ENCODE measurements at places on chromosomes 5 and 9.

DNA sequence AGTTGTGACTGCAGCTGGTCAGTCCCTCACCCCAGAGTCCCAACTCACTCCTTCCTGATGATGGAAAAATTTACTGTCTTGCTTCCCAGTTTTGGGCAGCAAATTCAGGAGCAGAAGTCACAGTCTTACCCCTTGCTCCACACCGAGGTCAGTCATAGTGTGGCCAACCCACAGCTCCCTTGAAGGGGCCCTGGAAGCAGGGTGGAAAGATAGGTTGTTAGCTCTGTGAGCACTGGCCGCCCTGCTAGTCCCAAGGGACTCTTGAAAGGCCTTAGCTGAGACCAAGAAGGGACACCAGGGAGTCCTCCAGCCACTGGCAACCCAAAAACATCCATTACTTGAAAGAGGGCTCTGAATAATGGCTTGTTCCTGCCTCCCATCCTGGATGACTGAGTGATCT lies 40.0 kb downstream of the GSN start:
- DNase-seq = no peak

DNA sequence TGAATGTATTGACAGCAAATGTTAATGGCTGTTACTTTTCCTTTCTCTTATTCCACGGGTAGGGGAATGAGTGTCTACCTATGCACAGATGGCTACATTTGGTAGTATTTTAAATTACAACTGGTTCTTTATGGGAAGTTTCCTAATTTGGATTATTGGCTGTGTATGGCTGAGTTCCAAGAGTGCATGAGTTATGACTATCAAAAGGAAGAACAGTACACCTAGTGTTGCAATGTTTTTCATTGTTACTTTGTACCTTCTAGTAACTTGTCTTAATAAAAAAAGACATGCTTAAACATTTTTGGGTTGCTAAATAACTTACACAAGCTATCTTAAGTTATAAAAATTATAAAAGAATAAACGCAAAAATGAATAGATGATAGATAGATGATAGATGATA lies 35.8 kb upstream of the MAMDC2 start:
- DNase-seq = no peak

GRCh38 chr5:173291722-173292658 lies 36.2 kb downstream of the STC2 start:
- DNase-seq = no peak

DNA sequence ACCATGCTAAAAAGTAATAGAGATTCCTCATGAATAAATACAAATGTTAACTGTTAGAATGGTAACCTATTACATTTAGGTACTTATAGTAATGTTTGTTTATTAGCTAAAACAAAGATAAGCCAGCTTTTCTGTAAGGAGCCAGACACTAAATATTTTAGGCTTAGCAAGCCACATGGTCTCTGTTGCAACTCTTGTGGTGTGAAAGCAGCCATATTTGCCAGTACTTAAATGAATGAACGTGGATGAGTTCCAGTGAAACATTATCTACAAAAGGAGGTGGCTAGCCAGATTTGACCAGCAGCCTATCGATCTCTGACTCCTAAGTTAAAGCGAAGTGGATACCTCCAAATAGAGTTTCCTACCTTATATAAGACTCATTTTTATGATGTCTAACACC lies 331.6 kb downstream of the CDH12 start:
- no peak for DNase-seq

DNA sequence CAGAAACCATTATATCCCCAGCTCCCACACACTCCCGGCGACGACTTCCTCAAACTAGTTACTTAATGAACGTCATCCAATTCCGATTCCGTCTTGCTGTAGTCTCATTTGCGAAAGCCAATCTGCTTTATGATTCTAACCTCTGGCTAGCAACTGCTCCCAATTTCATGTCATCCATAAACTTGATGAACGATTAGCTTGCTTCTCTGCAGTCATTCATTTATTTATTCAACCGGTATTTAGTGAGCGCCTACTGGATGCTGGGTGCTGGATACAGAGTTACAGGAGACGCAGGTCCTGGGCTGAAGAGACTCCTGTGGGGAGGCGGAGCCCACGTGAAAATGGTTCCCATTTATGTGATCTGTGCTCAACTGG lies 46.2 kb downstream of the TSPAN17 start:
- DNase-seq = no peak

GRCh38 chr5:158198636-158199035 lies 339.7 kb upstream of the CLINT1 start:
- DNase-seq = no peak

- no peak for DNase-seq
These were observed 339.5 kb downstream of the BNC2 start for GRCh38 chr9:16530669-16531642.

DNA sequence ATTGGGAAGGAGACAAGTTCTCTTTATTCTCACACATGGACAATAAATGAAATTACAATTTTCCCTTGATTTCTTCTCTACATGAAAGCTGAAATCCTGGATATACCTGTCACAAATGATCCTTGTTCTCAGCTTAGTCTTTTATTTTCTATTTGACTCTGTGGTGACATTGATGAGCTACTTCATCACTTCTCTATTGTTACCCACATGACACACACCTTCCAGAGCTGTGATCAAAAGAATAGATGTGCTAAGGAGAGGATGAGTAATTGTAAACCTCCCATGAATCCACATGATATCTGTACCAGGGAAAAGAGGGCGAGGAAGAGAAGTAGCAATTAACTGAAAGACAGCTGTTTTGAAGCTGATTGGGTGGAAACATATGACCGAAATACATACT lies 102.0 kb downstream of the CAVIN4 start:
- DNase-seq = no peak

GRCh38 chr5:93886098-93886806 lies 144.9 kb upstream of the POU5F2 start:
- DNase-seq = no peak

GRCh38 chr5:6243706-6244338 lies 134.5 kb downstream of the MED10 start:
- no peak for DNase-seq

DNA sequence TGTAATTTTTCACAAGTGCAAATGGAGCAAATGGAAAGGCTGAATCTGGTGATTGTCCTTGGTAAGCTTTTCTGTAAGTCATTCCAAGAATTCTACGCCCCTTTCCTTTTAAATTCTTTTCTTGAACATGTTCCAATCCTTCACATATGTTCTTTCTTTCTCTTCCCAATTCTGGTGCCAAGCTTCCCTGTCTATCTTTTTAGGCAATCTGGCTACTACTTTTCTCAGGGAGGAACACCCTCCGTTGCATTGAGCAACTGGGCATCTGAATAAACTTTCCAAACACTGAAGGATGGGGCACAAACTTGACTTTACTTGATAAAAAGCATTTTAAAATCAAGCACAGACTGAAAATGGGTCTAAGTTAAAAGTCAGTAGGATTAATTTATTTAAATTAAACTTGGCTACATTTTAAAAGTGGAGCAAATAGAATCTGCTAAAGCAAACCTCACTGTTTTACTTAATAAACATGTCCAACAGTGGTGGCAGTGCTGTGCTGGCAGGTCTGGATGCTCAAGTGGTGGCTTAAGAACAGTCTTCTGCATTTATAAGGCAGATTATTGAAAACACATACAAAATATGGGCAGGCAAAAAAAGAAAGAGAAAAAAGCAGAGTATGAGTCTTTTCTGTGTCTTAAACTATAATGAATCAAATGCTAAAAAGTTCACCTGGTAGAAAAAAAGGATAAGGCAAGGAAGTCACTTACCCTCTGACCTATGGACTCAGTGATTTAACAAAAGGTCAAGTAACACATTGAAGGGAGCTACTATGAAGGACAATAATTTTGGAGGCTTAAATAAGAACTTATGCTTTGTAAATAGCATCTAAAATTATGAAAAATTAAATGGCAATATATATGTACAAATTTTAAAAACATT lies 5.4 kb downstream of the ELL2 start:
- no peak for DNase-seq

GRCh38 chr9:3087697-3088096 lies 243.8 kb upstream of the PUM3 start:
- DNase-seq = no peak

- no peak for DNase-seq
These were observed 499.1 kb upstream of the GRIN3A start for GRCh38 chr9:102237520-102237919.

DNA sequence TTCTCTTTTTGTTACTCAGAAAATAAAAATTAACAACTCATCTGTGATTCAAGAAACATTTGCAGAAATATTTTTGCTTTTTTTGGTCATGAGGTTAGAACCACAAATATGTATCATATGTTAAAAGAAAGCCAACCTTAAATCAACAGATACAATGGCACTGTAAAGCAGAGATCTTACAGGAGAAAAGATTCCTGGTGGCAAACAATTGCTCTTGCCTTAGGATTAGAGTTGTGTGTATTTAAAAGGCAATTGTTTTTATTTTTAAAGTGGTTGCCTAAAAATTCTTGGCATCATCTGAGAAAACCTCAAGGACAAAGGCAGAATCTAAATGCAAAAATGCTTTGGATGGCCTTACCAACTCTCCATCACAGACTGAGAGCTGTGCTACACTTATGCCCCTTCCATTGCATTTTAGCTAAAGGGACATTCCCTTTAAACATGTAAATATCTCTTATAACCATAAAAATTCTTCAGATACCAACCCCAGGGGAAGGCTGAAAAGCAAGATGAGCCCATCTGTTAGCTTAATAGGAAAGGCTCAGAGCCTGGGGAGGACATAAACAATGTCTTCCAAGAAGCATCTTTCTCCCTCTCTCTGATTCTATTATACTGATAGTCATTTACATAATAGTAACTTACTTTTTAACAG lies 100.4 kb downstream of the FAM114A2 start:
- DNase-seq = no peak

- no peak for DNase-seq
These were observed 30.2 kb upstream of the HOMER1 start for GRCh38 chr5:79544131-79544530.

DNA sequence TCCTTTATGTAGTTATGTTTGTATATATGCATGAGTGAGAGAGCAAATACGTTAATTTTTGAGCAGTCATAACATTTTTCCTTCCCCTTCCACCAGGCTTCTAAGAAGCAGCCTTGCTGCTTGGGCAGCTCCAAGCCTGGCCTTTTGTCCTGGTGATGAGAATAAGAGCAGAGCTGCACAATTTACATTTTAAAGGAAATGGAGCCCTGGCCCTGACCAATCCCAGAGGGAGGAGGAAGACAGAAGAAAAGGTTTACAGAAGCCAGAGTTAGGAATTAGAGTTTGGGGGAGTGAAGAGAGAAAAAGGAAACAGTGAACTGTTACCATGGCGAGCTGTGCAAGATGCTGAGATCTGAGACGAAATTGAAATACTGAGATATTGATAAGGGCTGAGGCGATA lies 25.3 kb upstream of the EFNA5 start:
- DNase-seq = no peak

DNA sequence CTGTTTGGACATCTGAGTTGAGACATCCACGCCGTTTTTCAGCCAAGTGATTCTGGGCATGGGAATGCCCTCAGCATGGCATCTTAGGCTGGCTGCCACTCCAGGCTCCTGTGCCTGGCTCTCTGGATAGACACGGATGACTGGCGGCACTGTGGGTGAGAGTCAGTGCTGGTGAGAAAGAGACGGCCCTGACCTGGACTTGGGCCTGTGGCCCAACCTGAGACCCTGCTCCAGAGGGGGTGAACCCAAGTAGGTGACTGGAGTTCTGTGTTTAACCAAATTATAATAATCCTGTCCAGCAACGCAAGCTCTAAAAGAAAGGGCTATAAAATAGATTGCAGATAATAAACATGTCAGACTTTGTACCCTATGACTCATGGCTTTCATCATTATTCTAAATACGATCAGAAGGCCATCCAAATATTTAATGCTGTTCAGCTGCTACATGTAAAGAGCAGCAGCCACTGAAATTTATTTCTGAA lies 173.9 kb downstream of the HSPA4 start:
- DNase-seq = no peak

DNA sequence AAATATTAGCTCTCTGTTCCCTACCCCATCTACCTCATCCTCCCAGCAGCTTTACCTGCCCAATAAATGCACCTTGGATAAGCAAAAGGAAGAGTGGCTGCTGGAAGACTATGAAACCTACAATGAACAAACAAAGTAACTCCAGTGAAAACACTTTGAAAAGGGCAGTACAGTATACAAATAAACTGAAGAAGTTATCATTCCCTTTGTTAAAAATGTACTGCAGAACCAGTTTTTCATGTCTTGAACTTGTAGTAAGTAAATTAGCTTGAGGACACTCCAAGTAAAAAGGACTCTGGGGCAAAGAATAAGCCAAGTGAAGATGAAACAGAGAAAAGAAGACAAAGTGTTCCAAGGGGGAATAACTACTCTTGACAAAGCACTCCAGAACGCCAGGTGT lies 457.1 kb downstream of the DTWD2 start:
- no peak for DNase-seq

GRCh38 chr9:81423589-81424326 lies 265.6 kb downstream of the TLE1 start:
- DNase-seq = no peak

- DNase-seq = no peak
These were observed 59.5 kb upstream of the FBXL7 start for GRCh38 chr5:15440434-15440833.

DNA sequence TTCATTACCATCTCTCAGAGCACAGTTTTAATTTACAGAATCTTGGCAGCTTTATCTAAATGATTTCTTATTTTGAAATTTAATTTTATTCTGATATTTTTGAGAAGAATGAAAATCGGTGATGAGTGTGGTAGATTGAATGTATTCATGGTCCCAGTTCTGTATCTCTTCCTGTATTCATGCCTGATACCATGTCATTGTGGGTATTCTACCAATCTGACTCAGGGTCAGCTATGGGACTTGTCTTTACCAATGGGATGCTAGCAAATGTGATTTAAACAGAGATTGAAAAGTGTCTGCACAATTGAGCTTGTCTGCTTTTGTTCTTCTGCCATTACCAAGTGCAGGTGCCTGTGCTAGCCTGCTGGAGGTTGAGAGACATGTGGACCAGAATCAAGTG lies 17.8 kb upstream of the ZNF618 start:
- DNase-seq = no peak
